COLO829 (cell line): ENCODE measurements at places on chromosomes 16 and 17.

DNA sequence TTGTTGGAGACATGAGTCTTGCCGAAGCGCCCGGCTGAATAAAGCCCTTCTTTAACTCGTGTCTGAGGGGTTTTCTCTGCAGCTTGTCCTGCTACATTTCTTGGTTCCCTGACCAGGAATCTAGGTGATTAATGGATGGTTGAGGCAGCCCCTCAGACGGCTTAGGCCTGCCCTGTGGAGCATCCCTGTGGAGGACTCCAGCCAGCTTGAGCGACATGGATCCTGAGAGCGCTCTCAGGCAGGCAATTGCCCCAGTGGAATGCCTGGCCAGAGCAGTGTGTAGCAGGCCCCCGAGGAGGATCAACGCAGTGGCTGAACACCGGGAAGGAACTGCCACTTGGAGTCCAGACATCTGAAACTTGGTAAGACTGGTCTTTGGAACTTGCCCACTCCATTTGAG lies 17.3 kb upstream of the ENDOV start:
- no peak for DNase-seq

DNA sequence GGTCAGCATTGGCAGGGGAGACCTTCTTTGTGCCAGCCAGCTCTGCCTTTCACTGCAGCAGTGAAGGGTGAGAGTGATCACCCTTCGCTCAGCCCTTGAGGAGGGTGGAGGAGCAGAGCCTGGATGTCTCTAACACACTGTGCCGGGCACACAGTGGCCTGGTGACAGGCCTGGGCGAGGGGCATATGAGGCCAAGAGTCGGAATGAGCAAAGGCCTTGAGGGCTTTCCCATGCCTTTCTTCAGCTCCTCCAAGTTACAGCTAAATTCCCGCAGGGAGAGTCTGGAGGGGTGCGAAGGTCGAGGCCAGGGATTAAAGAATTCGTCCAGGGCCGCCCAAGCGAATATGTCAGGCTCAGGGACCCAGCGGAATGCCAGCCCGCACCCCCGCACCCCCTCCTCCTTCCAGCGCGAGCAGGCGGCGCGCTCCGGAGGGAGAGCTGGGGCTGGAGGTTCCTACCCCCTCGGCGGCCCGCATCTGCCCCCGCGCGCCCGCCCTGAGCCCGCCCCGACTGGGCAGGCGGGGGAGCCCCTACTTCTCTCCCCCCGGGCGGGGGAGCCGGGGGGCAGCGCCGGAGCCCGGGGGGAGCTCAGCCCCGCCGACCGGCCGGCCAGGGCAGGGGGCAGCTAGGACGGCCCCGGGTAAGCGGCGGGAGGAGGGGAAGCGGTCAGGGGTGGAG lies at the start of gene RASL10B:
TSS of gene RASL10B (plus strand) at position 401 of the 678 bp plus-strand sequence. CDS start 3,546 bp downstream, outside the sequence.
- DNase-seq, result peak; percentile 63

DNA sequence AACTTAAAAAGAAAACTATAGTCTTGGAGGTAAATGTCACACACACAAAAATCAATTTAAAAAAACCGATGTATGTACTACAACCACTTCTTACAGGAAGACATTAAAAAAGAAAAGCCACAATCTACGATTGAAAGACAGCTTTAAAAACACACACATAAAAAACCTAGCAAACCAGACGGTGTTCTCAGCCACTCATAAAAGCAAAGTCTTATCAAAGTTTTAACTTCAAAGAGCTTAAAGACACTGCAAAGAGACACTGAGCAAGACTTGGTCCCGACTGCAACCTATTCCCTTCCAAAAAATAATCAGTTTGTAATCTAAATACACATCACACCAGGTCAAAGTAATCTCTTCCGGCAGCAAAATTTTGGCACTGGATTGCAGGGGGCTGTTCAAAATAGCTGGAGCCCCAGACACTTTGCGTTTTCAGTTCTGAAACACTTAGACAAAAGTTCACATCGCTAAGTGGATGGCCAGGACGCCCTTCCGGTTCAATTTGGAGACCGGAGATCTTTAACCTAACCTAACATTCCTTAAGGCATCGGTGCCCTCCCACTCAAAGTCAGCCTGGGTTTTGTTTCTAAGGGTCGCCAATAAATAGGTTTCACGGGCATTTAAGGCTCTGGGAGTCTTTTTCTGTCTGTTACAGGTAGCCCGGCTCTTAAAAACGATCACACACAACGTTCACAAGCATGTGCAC lies 2.6 kb downstream of the ZCCHC14 start:
- no peak for DNase-seq

- peak; percentile 46 for DNase-seq
Measured at GRCh38 chr17:35849469-35850348, 19.0 kb downstream of the HEATR9 start.

DNA sequence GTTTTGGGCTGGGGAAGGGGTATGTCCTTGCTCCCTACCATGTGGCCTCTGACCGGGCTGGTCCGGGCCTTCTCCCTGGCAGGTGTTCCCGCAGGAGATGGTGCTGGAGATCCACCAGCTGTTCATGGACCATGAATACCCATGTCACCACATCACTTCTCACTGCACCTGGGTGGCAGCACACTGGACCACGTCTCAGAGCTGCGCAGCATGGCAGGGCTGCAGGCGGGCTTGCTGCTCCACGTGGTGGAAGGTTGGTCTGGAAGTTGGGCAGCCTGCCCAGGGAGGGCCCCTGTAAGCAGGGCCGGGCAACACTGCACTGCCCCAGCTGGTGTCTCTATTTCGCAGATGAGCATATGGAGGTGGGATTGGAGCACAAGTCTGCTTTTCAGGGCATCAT lies 169.5 kb upstream of the ZNF267 start:
- no peak for DNase-seq

DNA sequence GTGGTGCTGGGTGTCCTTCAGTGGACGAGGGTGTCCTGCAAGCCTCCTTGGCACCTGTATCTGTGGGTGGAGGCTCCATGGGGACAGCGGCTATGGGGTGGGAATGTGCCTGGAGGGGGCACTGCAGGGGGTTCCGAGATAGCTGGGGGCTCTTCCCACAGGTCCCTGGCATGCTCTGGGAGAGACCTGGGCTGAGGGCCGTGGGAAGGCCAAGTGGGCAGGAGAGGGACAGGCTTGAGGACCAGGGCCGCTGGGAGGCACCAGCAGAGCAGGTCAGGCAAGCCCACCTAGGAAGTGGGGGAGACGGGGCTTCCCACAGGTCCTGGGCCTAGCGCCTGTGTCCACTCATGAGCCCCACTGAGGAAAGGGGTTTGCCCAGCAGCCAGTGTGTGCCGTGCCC lies 9.7 kb downstream of the LRRC75A start:
- no peak for DNase-seq

DNA sequence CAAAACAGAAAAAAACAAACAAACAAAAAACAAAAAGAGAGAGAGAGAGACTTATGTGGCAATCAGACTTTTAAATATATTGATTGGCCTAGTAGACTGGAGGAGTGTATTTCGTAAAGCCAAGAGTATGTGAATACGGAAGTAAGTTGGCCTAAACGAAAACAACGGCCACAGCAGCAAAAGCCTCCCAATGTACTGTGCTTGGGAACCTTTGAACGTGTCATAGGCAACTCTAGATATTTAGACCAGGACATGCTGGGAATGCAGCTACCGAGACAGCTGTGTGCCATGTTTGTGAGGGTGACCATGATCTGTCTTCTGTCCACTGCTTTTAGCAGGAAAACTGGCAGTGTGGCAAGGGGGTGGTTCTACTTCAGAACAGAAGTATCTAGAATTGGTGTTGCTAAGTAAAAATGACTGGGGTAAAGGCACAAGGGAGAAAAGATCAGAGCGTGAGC lies 7.4 kb downstream of the MAF start:
- no peak for DNase-seq

- no peak for DNase-seq
Measured at GRCh38 chr16:50721549-50722404, 20.1 kb upstream of the CYLD start.

DNA sequence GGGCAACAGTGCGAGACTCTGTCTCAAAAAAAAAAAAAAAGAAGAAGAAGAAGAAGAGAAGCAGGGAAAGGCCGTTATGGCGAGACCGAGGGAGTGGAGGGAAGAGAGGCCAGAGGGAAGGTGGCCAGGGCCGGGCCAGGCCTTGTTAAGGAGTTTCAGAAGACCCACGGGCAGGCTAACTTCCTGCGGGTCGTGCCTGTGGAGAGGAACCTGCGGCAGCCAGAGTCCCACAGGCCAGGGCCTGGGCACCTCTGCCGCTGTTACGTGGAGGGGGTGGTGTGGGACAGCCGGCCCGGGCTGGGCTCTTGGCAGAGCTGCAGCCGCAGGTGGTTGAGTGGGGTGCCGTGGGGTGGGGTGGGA lies 5.4 kb downstream of the WDR81 start:
- no peak for DNase-seq

GRCh38 chr17:14320734-14321475 lies 20.0 kb downstream of the HS3ST3B1 start:
- no peak for DNase-seq

- DNase-seq, result no peak
Measured at GRCh38 chr17:66951605-66951953, 12.9 kb upstream of the CACNG4 start.

- DNase-seq, result no peak
Measured at GRCh38 chr17:42283241-42284023, 4.9 kb upstream of the STAT5A start.

DNA sequence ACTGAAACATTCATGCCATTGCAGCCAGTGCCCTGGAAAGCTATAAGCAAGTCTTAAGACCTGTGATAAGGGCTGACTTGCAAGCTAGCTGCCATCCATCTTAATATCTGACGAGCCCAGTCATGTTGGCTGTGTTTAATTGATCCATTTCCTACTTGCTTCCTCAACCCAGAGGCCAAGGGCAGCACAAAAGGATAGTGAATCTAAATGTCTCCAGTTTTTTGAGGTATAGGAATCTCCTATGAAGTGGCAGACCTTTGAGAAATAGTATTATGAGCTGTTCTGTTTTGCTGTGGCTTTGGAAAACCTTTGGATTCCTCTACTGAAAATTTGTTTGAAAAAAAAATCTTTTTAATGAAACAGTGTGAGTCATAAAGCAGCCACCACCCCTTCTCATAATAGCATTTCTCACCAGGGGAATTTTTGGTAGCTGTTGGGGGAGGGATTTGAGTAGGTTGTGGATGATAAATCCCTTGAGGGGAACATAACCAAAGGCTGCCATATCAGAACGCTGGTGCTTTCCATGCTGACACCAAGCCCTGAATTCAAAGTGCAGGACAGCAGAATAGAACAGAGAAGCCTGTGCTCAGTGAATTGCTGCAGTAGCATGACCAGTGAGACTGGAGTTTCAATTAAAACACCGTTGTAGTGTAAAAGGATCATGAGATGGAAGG lies 12.9 kb downstream of the ZNRF1 start:
- peak; percentile 67 for DNase-seq

DNA sequence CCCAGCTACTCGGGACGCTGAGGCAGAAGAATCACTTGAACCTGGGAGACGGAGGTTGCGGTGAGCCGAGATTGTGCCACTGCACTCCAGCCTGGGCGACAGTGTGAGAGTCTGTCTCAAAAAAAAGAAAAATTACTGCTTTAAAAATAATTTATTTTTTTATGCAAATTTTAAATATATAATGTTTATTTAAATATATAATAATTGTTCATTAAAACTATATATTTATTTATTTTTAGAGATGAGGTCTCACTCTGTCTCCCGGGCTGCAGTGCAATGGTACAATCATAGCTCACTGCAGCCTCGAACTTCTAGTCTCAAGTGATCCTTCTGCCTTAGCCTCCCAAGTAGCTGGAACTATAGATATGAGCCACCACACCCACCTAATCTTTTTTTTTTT lies 15.2 kb upstream of the DBNDD1 start:
- DNase-seq, result no peak

GRCh38 chr17:69547230-69547629 lies 132.7 kb downstream of the MAP2K6 start:
- DNase-seq, result no peak

- DNase-seq, result no peak
Measured at GRCh38 chr16:67456391-67457081, 24.4 kb downstream of the ATP6V0D1 start.

DNA sequence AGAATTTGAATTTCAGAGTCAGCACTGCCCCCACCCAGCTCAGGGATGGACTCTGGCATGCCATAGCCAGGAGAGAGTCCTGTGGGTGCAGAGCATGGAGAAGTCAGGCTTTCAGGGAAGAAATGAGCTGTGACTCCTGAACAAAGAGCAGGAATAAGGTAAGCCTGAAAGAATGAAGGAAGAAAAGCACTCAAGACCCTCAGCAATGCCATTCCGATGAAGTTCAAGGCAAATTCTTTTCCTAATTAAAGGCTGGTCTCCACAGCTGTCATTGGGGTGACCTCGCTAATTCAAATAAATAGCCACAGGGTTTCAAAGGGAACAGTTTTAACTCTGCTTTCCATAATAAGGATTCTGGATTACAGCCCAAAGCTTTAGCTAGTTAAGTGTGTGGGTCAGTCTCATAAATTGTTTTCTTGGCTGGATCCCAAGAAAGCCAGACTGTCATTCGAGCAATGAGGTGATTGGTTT lies 31.7 kb downstream of the TOM1L2 start:
- DNase-seq, result no peak

GRCh38 chr16:84700446-84701300 lies 873 bp downstream of the USP10 start:
- no peak for DNase-seq

DNA sequence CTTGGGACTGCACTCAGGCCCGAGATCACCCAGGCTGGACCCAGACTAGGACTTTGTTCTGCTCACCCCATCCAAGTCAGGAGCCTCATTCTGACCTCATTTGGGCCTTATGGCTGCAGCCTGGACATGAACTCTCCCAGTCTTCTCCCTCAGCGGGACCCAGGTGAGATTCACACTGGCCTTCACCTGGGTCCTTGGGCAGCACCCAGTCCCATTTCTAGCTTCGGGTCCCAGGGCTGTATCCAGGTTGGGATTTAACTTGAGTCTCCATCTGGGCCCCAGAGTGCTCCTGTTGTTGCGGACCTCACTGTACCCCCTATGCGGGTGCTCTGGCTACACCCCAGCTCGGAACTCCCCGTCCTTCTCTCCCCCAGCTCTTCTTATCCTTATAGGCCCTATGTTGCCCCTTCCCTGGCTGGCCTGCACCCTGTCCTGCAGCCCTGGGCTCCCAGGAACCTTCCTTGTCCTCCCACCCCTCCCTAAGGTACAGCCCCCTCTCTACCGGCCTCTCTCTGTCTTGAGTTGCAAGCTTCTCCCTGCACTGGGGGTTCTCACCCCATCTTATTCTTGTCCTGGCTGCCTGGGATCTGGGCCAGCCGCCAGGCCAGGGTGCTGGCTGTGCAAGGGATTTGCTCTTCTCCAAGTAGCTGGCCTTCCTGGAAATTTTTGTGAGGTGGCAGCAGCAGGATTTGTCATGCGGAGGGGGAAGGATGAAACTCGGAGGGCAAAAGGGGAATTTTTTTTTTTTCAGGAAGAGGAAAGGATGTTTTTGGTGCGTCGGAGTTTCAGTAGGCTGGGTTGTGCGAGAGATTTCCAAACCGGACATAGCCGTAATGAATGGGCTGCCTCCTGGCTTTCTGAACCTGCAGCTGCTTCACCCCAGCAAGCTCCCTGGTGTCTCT lies 904 bp downstream of the MAP2K3 start:
- no peak for DNase-seq

GRCh38 chr17:7839876-7840261 lies 5.9 kb downstream of the KDM6B start:
- no peak for DNase-seq

DNA sequence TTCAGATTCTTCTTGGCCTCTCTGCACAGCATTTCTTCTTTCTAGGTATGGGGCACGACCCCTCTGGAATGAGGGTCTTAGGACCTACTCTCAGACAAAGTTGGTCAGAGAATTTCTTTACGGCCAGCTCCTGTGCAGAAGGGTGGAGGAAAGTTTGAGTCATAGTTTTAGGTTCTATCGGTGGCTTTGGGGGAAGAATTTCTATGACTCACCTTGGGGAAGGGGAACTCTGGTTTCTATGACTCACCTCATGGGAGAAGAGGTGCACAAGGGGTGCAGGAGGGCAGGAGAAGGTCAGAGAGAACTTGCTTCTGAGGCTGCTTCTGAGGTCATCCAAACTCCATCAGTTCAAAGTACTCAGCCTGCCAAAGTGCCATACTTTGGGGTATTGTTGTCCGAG lies 2.5 kb upstream of the ABCC12 start:
- DNase-seq, result no peak
